ENCODE measurements at places on chromosomes 3 and 15. TPM values are rescaled to one million over a fixed set of nuclear protein-coding genes. Genes with fewer than 3 reads are reported as not detected.

Gene SQOR
- 48.0 TPM for total RNA-seq

- DNase-seq, result no peak
Measured at GRCh38 chr3:157428853-157429252, 7.8 kb upstream of the PTX3 start.

Gene SLC22A14
- total RNA-seq, result 0.13 TPM

Gene P3H2
- total RNA-seq, result 18.9 TPM

- DNase-seq, result no peak
Measured at GRCh38 chr3:128001576-128001975, 50.7 kb upstream of the SEC61A1 start.

DNA sequence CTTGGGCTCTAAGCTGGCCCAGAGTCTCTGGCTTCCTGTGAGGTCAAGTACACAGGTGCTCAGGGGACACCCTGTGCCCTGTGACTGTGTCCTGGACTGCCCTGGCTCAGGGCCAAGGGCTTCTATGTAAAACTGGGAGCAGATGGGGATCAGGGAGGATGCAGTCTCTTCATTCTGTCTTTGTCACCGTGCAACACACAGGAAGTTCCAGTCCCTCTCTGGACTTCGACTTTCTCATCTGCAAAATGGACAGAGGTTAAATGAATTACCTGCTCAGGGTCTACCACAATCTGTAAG, 61.9 kb upstream of the TLE3 start:
- no peak for DNase-seq
